ENCODE measurements at places on chromosomes 2 and 18. TPM values are rescaled to one million over a fixed set of nuclear protein-coding genes. Genes with fewer than 3 reads are reported as not detected.

GRCh38 chr2:25524507-25524906 lies 148.9 kb downstream of the DTNB start:
- no peak overlapping the region for H3K4me3 ChIP-seq
- H3K27me3 ChIP-seq, result no peaks in the 10 kb centered on the region

- H3K36me3 ChIP-seq, result peaks cover 14% of the 10 kb centered on the region
- H3K27me3 ChIP-seq, result no peaks in the 10 kb centered on the region
- peak overlapping the region; percentile 33 for H3K27ac ChIP-seq
- peaks cover 100% of the 10 kb centered on the region for H3K4me1 ChIP-seq
- H3K4me3 ChIP-seq, result no peak overlapping the region
These were observed 28.9 kb downstream of the NCK2 start for GRCh38 chr2:105773568-105773967.

- H3K27me3 ChIP-seq, result no peaks in the 10 kb centered on the region
- DNase-seq, result no peak
- H3K27ac ChIP-seq, result no peak overlapping the region
- no peaks in the 10 kb centered on the region for H3K36me3 ChIP-seq
These were observed 123.6 kb downstream of the TWIST2 start for GRCh38 chr2:238971318-238972145.

- H3K4me3 ChIP-seq, result no peak overlapping the region
- no peaks in the 10 kb centered on the region for H3K4me1 ChIP-seq
- no peaks in the 10 kb centered on the region for H3K27me3 ChIP-seq
- no peak overlapping the region for H3K27ac ChIP-seq
- DNase-seq, result no peak
These were observed 50.3 kb downstream of the INHBB start for GRCh38 chr2:120396013-120396860.

- H3K27ac ChIP-seq, result no peak overlapping the region
- H3K27me3 ChIP-seq, result no peaks in the 10 kb centered on the region
- no peak for DNase-seq
- H3K4me3 ChIP-seq, result no peak overlapping the region
- H3K4me1 ChIP-seq, result no peaks in the 10 kb centered on the region
- H3K36me3 ChIP-seq, result no peaks in the 10 kb centered on the region
These were observed 13.0 kb downstream of the ANTXR1 start for GRCh38 chr2:69026026-69026425.

- no peak overlapping the region for H3K4me3 ChIP-seq
- H3K27ac ChIP-seq, result no peak overlapping the region
- H3K27me3 ChIP-seq, result no peaks in the 10 kb centered on the region
These were observed 36.5 kb upstream of the ST3GAL5 start for GRCh38 chr2:85925216-85925671.

GRCh38 chr2:219477815-219478214 lies 20.9 kb upstream of the GMPPA start:
- no peaks in the 10 kb centered on the region for H3K36me3 ChIP-seq
- no peak overlapping the region for H3K27ac ChIP-seq
- H3K27me3 ChIP-seq, result no peaks in the 10 kb centered on the region
- DNase-seq, result no peak

- H3K4me3 ChIP-seq, result no peak overlapping the region
- H3K27me3 ChIP-seq, result no peaks in the 10 kb centered on the region
- H3K36me3 ChIP-seq, result no peaks in the 10 kb centered on the region
- no peaks in the 10 kb centered on the region for H3K4me1 ChIP-seq
These were observed 677.5 kb downstream of the NYAP2 start for GRCh38 chr2:226077031-226077430.

SKA1 gene
- 0.47 TPM for total RNA-seq

OTOF gene
- total RNA-seq, result 0.84 TPM

DDX18 gene
- total RNA-seq, result 111 TPM

ZNF512 gene
- 51.9 TPM for total RNA-seq

TRIP12 gene
- 224 TPM for total RNA-seq

CBLN2 gene
- not detected for total RNA-seq

ALLC gene
- total RNA-seq, result not detected

Data from CD4-positive, alpha-beta memory T cell (primary cell).